Stimulated activated CD4-positive, alpha-beta T cell treated with anti-CD3 and anti-CD28 coated beads, Interleukin-1b, Interleukin-23, amount 100 ng/mL, for 1 hour (primary cell): ENCODE measurements at places on chromosomes 12 and 14.

DNA sequence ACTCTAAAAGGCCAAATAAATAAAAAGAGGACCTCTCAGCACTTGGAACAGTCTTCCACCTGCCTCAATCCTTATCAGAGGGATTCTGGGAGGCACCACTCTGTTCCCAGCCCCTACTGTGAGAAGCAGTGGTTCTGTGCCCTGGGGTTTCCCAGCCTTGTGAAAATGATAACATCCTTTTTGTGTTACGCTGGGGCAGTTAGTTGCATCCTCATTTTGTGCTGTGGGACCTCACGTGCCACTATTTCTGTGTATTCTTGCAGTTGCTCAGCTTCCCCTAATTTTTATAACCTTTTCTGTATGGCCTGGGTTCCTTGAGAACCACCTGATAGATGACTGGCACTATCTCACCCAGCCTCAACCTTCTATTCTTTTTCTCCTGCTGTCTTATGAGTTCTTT lies 10.8 kb upstream of the CMA1 start:
- DNase-seq = no peak

DNA sequence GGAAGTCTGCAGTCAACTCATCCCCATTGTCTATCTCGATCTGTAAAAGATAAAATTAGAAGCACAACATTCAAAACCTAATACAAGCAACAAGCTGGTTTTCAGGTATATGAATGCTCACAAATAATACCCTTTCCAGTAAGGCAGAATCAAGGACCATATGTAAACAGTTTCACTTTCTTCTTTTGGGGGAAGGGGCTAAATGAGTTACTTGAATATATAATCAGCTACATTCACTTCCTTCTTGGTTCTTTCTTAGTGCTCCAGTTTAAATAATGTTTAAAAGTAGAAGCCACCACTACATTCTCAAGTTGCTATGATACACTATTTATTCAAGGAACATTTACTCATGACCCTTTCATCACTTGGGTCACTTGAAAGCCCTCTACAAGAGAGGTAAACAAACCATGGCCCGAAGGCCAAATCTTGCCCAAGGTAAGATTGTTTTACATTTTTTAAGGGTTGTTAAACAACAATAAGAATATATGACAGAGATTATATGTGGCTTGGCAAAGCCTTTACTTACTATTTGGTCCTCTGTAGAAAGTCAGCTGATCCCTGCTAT lies 10.3 kb downstream of the TWF1 start:
- no peak for DNase-seq

GRCh38 chr14:78142998-78143397 lies 27.2 kb upstream of the NRXN3 start:
- no peak for DNase-seq

DNA sequence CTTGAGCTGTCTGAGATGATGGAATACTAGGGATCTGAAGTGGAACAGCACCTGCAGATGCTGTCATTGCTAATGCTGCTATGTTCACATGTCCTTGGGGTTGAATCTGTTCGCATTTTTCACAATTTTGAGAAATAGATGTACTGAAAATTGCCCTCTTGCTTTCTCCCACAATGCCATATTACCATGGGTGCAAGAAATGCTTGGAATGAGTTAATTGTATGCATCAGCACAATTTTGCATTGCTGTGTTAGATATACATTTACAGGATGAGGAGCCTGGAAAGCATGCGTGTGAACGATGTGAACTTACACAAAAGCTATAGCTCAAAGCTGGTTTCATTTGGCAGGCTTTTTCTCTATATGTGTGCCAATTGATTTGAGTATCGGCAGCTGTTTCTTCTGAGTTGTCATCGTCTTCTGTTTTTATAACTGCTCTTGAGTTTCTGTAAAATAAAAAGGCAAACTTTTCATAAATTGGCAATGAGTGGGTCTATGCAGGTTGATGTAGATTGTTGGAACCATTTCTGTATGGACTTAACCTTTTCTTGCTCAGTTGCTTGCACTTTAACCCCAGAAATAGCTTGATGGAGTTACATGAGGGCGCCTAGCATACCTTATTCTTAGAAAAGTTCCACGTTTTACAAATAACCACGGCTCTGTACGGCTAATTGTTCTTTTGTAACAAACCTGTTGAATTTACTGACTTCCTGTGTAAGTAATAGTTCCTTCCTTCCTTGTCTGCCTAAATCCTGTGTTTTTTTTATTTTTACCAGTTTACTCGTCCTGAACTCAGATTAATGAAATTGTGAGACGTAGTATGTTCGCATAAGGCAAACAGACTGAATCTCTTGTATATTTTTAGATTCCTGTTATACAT lies 105.9 kb downstream of the FGD4 start:
- DNase-seq = no peak
